Activated CD8-positive, alpha-beta memory T cell treated with anti-CD3 and anti-CD28 coated beads for 4 hours (primary cell): ENCODE measurements at places on chromosomes 2 and 18.

DNA sequence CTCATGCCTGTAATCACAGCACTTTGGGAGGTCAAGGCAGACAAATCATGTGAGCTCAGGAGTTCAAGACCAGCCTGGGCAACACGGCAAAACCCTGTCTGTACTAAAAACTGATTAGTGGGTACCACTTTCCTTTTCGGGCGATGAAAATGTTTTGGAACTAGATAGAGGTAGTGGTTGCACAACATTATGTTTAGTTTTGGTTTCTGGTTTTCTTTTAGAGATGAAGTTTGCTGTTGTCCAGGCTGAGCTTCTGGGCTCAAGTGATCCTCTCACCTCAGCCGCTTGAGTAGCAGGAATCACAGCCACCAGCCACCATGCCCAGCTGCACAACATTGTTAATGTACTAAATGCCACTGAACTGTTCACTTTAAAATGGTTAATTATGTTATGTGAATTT lies 27.6 kb downstream of the AAK1 start:
- no peak for DNase-seq

DNA sequence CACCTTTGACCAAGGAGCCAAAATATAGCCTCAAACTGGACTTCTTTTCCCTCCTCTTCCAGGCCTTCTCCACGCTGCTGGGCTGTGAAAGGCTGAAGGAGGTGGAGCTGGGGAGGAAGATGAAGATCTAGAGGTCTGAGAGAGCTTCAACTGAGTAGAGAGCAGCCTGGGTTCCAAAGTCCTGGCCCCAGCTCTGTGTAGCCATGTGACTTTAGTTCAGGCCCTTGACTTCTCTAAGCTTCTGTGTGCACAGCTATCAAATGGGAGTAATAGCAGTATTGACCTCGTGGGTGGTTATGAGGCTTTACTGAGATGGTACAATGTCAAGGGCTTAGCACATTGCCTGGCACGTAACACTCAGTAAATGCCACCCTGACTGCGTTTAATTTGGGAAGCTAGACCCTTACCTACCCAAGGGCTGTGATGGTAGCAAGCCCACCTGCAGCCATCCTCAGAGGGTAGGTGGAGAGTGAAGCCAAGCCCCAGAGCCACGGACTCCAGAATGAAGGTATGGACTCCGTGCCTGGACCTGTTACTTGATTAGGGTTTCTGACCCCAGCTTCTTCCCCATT lies 38.4 kb downstream of the SERTAD2 start:
- no peak for DNase-seq

- no peak for DNase-seq
Measured at GRCh38 chr2:189161894-189162293, 17.7 kb downstream of the COL5A2 start.

GRCh38 chr2:19752500-19752899 lies 149.3 kb downstream of the TTC32 start:
- DNase-seq: no peak

DNA sequence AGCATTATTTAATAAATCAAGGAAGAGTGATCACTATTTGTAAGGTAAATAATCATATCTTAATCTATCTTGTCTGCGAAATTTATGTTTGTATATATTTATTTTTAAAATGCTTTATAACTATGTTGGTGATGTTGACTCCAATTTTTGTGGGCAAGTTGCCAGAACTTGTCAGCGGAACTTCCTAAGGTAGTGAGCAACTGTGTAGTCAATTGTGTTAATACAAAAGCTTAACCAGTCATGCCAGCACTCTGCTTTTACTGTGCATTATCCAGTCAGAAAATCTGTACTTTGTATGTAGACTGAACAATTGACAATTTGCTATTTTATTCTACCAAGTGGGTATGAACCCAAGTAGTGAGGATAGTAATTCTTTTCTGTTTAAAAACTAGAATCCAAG lies 61.9 kb upstream of the RND3 start:
- no peak for DNase-seq

GRCh38 chr18:41940506-41941215 lies 14.4 kb upstream of the PIK3C3 start:
- DNase-seq: no peak

GRCh38 chr18:79199691-79200374 lies 130.6 kb downstream of the ATP9B start:
- DNase-seq: no peak

DNA sequence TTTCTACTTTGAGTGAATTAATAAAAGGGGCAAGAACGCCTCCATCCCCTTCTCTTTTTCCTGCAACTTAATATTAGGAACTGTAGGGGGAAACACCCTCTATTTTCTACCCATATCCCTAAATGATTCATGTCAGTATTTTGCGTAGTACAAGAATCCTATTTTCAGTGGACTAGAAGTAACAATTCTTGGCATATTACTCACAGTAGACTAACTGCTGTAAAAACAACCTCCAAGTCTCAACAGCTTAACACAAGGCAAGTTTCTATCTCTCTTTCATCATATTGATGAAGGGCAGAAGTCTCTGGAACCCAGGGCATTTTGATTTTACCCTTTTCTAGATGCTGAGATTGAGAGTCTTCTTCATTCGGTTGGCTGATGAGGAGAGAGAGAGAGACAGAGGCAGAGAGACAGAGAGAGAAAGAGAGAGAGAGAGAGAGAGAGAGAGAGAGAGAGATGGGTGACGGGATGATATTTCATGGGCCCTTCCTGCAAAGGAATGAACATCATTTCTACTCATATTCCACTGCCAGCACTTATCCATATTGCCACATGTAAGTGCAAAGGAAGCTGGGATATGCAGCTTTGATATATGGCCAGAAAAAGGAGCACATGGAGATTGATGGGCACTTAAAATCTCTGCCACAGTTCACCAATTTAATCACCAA lies 481.6 kb downstream of the LPIN1 start:
- no peak for DNase-seq

DNA sequence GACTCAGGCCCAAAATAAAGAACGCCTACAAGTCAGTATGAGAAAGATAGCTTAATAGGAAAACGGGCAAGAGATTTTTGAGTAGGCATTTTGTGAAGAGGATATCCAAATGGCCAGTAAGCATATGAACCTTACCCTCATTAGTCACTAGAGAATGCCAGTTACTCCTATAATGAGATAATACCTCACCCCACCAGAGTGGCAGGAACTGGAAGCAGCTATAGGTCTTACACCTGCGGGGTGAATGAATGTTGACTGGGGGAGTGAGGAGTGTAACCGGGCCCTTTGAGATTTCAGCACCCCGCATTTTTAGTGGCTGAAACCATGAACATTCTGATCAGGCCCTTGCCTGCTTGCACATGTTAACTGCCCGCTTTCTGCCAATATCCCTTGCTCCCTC lies 7.5 kb upstream of the PTPN2 start:
- no peak for DNase-seq

GRCh38 chr2:176691471-176691870 lies 422.2 kb downstream of the MTX2 start:
- DNase-seq: no peak

DNA sequence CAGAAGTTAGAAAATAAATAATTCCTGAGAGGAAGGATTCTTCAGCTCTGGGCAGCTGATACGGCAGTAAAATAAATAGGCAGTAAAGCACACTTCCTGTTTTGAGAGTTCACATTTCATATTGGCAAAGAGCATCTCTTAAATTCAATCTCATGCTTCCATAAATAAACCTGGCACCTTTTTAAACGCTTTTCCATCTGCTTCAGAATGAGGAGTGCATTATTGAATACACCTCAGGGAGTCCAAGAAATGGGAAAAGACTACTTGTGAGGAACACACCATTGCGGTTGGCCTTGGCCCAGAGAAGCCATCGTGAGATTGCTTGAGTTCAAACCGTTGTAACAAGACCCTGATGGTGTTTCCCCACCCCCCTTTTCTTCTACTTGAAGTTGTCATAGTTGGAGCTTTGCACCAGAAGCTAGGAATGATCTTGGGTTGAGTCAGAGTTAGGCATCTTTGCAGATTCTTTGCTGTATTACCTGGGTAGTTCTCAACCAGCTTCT lies 123.9 kb downstream of the RDH14 start:
- no peak for DNase-seq

GRCh38 chr2:30865243-30865642 lies 58.0 kb upstream of the CAPN13 start:
- DNase-seq: no peak

DNA sequence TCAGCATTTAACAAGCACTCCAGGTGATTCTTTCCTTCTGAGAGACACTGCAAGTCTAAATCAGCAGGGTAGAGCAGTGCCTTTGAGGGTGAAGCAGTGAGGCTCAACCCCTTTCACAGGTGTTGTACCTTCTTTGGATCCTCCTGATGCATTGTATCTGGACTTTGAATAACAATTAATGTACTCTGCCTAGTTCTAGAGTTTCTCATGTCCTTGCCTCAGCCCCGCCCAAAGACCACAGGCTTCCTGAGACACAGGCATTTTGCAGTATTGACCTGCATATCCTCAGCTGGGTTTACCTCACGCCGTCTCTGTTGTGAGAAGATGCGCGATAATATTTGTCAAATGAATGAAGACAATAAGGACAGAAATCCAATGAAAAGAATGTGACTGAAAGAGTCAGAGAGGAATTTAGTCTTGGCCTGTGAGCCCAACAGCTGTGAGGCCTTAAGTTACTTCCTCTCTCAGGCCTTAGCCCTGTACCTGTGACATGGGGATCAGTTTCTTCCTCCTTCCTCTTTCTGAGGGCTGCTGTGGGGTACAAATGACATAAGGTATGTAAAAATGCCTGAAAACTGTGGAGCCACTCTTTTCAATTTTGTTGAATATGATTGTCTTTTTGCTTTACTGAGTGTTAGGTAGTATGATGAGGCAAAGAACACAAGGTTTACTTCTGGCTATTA lies 43.7 kb downstream of the WIPF1 start:
- no peak for DNase-seq

DNA sequence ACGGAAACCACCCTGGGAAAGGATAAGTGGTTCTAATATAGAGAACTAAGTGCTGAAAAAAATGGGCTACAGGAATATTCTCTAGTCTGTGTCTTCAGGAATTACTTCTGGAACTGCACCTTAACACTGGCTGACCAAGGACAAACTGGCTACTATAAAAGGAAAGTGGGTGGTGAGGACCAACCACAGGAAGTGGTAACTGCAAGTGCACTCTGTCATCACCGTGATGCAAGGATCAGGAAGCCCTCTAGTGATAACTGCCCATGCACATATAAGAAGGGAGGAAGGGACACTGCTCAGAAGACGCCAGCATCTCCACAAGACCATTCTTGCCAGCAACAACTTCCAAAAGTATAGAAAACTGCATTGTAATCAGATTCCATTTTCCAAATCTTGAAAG lies 424.4 kb upstream of the RGPD4 start:
- no peak for DNase-seq

- no peak for DNase-seq
Measured at GRCh38 chr18:48342125-48342524, 67.1 kb downstream of the ZBTB7C start.

- no peak for DNase-seq
Measured at GRCh38 chr2:40436093-40436475, 15.8 kb downstream of the SLC8A1 start.

DNA sequence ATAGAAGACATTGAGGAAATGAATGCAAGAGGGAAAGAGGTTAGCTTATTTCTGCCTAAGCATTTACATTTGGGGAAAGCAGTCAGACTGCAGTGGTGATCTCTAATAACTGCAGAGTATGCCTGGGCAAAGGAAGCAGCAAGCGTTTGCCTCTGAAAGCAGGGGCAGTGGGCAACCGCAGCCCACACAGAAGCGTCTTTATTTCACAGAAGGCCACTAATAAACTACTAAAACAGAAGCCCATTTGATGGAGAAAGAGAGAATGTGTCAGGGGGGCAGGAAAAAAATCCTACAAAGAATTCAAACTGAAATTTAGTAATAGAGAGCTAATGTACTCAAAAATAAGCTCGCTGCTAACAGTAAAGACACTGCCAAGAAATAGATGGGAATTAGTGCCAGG lies 53.1 kb downstream of the LRRTM4 start:
- no peak for DNase-seq

DNA sequence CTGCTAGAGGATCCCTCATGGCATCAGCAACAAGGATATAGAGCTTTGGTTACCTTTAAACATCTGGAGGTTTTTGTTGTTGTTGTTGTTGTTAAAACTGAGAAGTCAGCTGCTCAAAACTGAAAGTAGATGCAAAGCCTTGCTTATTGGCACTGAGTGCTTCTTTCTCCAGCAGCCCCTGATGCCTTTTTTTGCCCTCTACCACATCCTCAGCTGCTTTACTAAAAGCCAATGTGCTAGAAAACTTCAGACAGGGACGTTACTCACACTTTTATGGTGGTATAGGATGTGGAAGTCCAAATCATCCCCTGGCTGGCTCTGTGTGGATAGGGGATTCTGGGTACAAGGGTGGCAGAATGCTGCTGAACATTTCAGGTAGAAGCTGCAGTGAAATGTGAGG lies 78.3 kb upstream of the CHST9 start:
- no peak for DNase-seq

DNA sequence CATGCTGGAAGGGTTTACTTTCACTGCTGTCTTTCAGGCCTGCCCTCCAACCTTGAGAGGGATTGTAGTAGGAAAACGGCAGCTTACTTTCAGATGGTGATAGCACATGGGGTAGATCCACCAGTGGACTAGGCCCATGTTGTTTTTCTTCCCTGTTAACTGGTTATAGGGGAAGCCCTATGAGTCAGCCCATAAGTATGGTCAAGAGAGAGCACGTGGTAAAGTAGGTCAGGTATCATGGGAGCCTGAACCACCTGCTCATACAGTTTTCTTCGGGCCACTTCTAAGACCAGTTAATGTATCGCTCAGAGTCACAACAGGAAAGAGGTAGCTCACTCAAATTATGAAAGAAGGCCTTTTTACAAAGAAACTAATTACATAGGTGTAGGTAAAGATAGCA lies 33.0 kb downstream of the PDK1 start:
- no peak for DNase-seq

GRCh38 chr2:8627692-8628085 lies 54.2 kb upstream of the ID2 start:
- no peak for DNase-seq

DNA sequence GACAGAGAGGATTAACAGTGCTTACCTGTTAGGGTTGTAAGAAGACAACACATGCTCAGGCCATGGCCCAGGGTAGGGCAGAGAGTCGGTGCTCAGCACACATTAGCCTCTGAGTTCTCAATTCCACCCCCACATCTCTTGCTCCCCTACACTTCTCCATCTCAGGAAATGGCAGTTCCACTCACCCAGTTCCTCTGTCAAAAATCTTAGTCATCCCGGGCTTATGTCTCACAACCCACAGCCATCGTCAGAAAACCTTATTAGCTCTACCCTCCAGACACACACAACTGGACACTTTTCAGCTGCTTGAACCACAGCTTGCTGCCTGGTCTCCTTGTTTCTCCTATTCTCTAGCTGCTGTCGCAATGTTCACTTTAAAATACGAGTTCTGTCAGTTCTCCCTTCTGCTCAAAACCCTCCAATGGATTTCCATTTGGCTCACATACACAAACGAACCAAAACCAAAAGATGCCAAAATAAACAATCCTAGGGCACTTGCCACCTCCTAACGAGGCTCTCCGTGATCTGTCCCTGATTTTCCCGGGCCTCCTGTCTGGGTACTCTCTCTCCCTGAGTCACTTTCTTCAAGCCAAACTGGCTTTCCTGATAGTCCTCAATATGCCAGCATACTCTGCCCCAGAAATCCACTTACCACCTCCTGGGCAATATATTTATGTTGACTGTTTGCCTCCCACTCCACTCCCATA lies 89.7 kb downstream of the KCTD1 start:
- DNase-seq: no peak

- no peak for DNase-seq
Measured at GRCh38 chr2:24351981-24352380, 8.4 kb downstream of the ITSN2 start.
